SJCRH30 (cell line): ENCODE measurements at places on chromosomes 2 and 18. TPM values are rescaled to one million over a fixed set of nuclear protein-coding genes. Genes with fewer than 3 reads are reported as not detected.

DNA sequence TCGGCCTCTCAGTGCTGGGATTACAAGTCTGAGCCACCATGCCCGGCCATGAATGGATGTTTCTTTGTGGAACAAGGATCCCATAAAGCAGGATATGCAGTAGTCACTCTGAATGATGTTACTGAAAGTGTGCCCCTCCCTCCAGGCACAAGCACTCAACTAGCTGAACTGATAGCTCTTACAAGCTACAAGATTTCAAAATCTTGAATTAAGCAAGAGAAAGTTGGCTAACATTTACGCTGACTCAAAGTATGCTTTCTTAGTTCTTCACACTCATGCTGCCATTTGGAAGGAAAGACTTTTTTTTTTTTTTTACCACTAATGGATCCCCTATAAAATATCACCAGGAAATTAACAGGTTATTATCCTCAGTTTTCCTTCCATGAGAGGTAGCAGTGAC is 549.0 kb upstream of the PKDCC start:
- DNase-seq, result no peak

DNA sequence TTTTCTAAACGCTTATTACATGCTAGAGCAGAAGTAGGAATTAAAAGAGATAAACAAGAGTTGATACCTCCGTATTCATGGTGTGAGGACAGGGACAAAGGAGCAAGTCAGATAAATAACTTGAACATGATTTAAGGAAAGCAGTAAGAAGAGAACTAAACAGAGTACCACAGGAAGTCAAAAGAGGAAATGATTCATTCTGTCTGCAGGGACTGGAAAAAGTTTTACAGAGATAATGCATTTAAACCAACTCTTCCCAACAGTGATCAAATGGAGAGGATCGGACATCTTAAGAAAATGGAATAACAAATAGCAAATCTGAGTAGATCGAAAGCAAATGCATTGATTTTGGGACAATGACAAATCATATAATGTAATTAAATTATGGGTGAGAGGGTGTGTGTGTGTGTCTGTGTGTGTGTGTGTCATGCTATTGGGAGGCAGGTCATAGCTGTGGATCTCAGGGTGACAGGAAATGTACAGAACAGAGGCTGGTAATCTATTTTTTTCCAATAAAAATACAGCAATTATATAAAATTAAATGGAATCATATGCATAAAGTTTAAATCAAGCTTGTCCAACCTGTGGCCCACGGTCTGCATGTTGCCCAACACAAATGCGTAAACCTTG is 113.4 kb downstream of the MC4R start:
- no peak for DNase-seq

GRCh38 chr18:34942975-34943374 is 98.2 kb upstream of the MAPRE2 start:
- DNase-seq, result no peak

SERPINB4 gene
- total RNA-seq, result not detected in 2 replicates

DNA sequence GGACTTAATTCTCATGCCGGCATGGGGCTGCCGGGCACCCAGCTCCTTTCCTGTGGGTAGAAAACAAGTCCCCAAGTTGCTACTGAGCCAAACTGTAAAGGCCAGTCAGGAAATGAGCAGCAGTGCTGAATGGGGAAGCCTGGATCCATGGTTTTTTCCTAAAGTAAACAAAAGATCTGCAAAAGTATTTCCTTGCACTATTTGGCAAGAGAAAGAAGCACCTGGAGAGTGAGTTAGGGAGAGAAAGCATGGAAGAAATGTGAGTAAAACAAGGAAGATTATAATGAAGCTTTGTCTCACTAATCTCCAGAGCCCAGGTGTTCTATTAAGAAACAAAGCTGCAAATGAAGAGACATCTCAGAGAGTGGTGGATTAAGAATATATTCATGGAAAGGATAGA is 117.6 kb downstream of the METTL8 start:
- DNase-seq, result no peak

DNA sequence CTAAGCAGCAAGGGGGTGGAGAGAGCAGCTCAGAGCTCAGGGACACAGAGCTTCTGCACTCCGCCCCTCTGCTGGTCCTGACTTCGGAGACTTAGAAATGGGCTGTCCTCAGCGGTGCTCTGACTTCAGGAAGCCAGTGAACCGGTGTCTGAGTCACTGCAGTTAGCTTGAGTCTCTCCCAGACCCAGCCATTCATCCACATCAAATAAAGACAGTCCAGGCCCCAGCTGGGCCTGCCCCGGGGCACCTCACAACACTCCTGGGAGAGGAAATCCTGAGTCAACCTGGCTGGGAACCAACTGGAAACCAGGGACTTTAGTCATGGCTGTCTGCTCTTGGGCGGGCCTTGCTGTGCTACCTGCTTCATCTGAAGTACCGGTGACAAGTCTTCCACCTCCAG is 5.4 kb upstream of the ITGB6 start:
- DNase-seq, result peak; percentile 86

DNA sequence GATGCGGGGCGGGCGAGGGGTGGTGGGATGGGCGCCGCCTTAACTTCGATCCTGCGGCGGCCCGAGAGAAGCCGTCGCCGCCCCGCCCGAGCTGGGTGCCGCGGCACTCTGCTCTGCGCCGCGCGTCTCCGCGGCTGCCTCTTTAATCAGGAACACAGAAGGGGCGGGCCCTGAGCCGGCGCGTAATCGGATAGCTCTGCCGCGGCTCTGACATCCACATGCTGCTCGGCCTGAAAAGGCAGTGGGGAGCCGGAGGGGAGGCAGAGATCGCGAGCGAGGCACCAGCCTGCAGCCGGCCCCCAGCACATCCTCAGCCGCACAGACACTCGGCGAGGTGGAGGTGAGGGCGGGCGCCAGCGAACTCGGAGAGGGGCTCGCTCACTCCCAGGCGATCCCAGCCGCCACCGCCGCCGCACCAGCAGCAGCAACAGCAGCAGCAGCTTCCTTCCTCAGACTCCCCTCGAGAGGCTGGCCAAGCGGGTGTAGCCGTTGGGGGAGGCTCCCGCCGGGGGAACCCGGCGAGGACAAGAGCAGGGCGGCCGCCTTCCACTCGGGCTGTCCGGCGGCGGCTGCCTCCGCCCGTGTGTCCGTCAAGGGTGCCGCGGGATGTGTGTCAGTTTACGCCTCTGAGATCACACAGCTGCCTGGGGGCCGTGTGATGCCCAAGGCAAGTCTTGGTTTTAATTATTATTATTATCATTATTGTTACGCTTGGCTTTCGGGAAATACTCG is at the start of gene NRP2:
TSS of gene NRP2 (plus strand) at position 263 of the 732 bp plus-strand sequence. CDS start 790 bp downstream, outside the sequence.
- peak; percentile 90 for DNase-seq

DNA sequence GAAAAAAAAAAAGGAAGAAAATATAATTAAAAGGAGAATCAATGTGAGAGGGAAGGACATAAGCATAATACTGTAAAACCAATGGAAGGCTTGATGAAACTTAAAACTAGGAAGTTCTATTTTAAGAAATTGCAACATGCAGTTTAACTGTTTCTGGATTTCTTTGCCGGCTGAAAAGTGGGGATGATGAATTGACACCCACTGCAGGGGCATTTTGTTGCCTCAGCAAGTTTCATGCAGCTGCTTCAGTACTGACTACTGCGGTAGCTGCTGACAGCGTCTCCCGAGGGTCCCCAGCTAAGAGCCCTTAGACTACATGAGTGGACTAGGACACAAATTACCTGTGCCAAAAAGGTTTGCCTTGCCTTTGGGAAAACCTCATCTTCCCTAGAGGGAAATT is 69.2 kb downstream of the B3GNT2 start:
- DNase-seq, result no peak

CDKL4 gene
- 0.12 and 0.25 TPM in 2 replicates for total RNA-seq
